Thyroid gland (tissue), 4 donors: ENCODE measurements at places on chromosomes 7 and 10.

- H3K4me1 ChIP-seq: peaks cover 24% of the 10 kb centered on the region
- H3K36me3 ChIP-seq: no peaks in the 10 kb centered on the region
Observed at GRCh38 chr10:110495731-110496552, 1.8 kb upstream of the DUSP5 start.

DNA sequence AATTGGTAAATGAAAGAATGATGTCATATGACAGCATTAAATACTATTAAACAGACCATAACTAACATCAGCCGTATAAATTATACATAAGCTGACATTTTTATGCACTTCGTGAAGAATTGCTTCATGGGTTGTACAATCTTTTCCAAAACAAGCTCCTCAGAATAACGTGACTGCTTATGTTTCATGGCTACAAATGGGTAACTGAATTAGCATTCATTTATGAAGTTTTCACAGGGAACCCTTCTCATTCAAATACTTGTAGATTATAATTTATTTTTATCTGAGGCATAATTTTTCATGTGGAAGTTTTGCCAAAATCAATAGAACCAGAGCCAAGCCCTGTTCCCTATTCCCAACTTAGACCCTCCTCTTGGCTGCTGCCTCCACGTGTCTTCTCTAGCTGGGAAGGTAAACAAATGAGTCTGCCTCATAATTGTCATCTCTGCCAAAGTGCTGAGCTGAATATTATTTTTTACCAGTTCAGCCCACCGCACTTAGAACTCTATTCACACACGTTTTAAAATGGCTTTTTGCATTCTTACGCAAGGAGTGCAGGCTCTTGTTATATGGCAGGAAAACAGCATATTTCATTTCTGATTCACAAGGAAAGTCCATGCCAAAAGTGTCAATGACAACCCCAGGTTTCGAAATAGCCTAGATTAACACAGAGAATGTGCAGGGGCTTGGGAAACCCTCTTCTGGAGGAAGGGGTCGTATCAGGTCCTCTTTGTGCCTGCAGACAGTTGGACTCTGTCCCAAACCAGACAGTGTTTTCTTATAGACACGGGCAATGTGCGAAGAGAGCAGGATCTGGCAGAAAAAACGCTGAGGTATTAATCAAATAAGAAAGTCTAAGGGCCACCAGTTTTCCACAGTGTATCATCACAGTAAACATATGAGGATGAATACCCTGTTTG is 370.7 kb upstream of the MGMT start:
- no peak overlapping the region for H3K27ac ChIP-seq
- H3K4me1 ChIP-seq: no peaks in the 10 kb centered on the region
- no peak overlapping the region for H3K4me3 ChIP-seq
- H3K36me3 ChIP-seq: no peaks in the 10 kb centered on the region

GRCh38 chr7:28052933-28053332 is 127.7 kb downstream of the JAZF1 start:
- no peak for DNase-seq
- H3K27ac ChIP-seq: no peak overlapping the region
- no peaks in the 10 kb centered on the region for H3K27me3 ChIP-seq
- no peak overlapping the region for H3K4me3 ChIP-seq
- H3K4me1 ChIP-seq: no peaks in the 10 kb centered on the region
- H3K36me3 ChIP-seq: no peaks in the 10 kb centered on the region

DNA sequence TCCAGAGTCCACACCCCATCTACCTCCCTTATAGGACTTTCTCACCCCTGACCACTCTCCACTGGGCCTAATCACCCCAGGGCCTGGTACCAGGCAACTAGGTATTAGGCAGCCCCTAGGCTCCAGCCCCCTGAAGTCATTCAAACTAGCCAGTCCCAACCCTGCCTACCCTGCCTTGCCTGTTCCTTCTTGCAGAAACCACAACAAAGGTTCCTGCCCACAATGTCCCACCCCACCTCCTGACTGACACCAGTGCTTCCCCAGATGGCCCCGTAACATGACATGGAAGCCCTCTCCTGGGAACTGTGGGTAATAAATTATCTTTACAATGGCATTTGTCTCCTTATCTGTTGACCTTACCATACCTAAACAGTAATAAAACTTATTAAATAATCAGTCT is 100.6 kb upstream of the PDE1C start:
- H3K27me3 ChIP-seq: no peaks in the 10 kb centered on the region
- no peak overlapping the region for H3K4me3 ChIP-seq
- H3K36me3 ChIP-seq: no peaks in the 10 kb centered on the region
- no peak overlapping the region for H3K27ac ChIP-seq
- DNase-seq: no peak

DNA sequence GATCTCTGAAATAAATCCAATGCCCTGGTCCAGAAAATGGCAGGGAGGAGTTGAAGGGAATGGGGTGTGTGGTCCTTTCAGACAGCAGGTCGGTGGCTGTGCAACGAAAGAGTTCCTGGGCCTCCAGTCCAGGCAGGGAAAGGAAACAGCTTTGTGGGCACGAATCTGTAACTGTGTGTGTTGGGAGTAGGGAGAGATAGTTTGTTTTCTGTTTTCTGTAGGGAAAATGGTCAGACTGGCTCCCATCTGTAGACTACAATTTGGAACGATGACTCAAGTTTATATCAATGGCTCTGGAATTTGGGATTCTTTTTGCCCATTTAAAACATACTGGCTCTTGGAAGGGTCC is 2.6 kb upstream of the HOXA9 start:
- peaks cover 6% of the 10 kb centered on the region for H3K4me1 ChIP-seq
- H3K27me3 ChIP-seq: peaks cover 91% of the 10 kb centered on the region
- H3K4me3 ChIP-seq: no peak overlapping the region
- H3K36me3 ChIP-seq: no peaks in the 10 kb centered on the region
- no peak overlapping the region for H3K27ac ChIP-seq

GRCh38 chr10:17062955-17063484 is 66.6 kb downstream of the CUBN start:
- DNase-seq: no peak
- no peaks in the 10 kb centered on the region for H3K27me3 ChIP-seq
- H3K36me3 ChIP-seq: no peaks in the 10 kb centered on the region
- H3K27ac ChIP-seq: no peak overlapping the region

DNA sequence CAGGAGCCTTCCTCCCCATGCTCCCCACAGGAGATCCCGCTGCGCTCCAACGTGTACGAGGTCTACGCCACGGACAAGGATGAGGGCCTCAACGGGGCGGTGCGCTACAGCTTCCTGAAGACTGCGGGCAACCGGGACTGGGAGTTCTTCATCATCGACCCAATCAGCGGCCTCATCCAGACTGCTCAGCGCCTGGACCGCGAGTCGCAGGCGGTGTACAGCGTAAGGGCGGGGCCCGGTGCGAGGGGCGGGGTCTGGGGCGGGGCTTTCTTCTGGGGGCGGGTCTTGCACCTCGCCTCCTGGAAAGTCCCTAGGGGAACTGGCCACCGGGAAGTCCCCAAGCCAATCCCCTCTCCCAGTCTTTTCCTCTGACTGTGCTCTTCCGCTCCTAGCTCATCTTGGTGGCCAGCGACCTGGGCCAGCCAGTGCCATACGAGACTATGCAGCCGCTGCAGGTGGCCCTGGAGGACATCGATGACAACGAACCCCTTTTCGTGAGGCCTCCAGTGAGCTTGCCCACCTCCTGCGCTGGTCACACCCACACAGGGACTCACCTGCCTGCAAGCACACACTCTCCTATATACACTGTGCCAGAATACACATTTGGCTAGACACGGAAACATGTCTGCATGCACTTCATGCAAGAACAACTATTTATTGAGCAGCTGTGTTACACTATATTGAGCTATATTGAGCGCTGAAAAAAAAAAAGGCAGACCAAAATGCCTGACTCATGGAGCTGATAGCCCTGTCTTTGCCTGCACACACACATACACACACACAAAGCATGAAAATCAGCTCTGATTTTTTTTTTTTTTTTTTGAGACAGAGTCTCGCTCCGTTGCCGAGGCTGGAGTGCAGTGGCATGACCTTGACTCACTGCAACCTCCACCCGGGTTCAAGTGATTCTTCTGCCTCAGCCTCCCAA is 32.7 kb upstream of the VSIR start:
- no peak overlapping the region for H3K4me3 ChIP-seq
- H3K4me1 ChIP-seq: no peaks in the 10 kb centered on the region
- DNase-seq: peak; percentile 25
- H3K36me3 ChIP-seq: no peaks in the 10 kb centered on the region
- no peak overlapping the region for H3K27ac ChIP-seq
- H3K27me3 ChIP-seq: no peaks in the 10 kb centered on the region

DNA sequence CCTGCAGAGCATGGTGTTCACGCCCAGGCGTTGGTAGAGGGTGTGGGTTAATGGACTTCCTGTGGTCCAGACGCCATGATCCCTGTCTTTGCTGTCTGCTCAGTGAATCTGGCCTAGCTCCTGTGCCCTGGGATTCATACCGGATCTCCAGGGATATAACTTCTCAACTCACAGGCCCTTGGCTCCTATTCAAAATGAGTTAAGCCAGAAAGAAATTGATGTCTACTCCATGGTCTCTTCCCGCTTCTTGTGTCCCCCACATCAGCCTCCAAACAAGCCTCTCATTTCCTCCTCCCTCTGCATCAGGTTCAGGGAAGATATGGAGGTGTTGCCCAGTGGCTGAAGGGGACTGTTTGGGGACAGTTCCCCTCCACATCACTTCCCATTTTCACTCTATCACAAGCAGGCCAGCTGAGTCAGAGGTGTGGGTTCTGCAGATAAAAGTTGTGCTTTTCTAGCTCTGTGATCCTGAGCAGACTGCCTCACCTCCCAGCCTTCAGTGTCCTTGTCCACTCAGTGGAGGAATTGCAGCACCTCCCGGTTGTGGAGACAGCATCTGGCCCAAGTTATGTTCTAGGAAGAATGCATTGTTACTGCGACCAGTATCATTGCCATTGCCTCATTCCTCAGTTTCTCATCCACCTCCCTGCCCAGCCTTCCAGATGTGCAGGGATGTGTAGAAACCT is 22.5 kb downstream of the AKR1E2 start:
- H3K4me1 ChIP-seq: peaks cover 21% of the 10 kb centered on the region
- no peak overlapping the region for H3K27ac ChIP-seq
- DNase-seq: no peak
- no peak overlapping the region for H3K4me3 ChIP-seq

DNA sequence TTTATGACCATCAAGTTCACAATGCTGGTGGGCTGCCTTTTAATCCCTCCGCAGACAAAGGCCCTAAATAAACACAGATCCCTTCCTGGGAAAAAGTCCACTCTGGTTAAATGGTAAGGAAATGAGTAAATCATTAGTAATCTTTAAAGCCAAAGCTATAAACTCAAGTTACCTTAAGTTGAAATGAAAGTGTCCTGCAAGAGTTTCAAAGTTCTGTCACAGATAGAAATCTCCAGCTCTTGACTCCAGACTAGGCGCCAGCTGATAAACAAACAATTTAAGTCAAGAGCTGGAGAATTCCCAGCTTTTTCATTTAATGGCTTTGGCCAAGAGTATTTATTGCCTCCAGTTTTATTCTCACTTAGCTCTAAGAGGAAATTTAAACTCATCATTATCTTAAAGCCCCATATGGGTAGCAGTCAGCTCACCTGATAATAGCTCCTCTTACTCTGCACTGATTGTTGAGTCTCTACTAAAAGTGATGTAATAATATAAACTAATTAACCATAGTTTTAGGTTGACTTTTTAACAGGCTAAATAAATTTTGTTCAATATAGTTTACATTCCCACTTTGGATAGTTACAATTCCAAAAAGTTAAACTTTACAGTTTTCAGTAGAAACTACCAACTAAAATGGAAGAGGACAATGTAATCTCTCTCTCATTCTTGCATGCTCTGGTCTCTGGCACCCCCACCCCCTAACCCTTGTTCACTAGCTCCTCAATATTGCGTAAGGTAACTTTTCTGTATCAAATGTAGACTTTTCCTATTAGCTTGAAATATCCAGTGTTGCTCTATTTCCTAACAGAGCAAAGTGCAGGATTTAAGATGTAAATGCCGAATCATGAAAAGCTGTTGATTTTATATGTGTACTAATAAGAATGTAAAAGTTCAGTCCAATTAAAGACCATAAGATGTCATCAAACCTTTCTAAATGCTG is 56.1 kb downstream of the HIBADH start:
- no peak for DNase-seq
- H3K4me1 ChIP-seq: peaks cover 18% of the 10 kb centered on the region
- H3K27ac ChIP-seq: no peak overlapping the region
- H3K4me3 ChIP-seq: no peak overlapping the region
- no peaks in the 10 kb centered on the region for H3K36me3 ChIP-seq

GRCh38 chr7:148173369-148173768 is 417.2 kb upstream of the C7orf33 start:
- no peaks in the 10 kb centered on the region for H3K36me3 ChIP-seq
- H3K4me3 ChIP-seq: no peak overlapping the region
- no peak for DNase-seq
- no peaks in the 10 kb centered on the region for H3K27me3 ChIP-seq

DNA sequence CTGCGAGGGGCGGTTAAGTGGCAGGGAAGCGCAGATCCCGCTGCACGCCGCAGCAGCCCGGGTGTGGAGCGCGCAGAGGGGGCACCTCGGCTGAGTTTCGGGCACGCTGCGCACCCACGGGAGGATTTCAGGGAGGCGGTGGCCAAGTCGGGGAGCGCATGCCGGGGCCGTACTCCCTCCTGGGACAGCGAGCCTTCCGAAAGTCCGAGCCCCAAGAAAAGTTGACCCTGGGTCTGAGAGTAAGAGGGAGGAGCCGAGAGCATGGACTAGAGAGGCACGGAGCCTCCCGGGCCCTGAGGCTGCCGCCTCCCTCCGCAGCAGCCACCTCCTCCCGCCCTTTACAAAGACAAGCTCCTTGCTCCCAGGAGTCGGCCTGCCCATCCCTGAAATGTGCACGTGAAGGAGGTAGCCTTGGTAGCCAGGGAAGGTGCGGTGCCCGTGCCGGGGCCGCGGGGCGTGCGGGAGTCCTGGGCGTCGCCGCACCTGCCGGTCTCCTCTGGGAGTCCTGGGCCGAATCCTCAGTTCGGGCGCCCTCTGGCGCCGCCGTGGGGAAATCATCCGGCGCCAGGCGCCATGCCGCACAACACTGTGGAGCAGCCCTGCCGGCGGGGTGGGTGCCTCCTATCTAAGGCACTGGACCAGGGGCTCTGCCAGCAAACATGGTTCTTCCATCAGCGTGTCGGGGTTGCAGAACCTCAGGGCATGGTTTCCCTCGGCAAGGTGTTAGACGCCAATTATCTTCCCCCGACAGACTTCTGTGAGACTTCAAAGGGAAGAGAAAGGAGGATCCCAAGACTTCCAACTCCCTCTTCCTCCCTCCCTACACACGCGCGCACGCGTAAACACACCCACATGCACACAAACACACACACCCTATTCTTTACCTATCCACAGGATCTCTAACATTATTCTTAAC is 104.0 kb downstream of the TRIL start:
- peak; percentile 68 for DNase-seq
- H3K27ac ChIP-seq: no peak overlapping the region
- no peak overlapping the region for H3K4me3 ChIP-seq

DNA sequence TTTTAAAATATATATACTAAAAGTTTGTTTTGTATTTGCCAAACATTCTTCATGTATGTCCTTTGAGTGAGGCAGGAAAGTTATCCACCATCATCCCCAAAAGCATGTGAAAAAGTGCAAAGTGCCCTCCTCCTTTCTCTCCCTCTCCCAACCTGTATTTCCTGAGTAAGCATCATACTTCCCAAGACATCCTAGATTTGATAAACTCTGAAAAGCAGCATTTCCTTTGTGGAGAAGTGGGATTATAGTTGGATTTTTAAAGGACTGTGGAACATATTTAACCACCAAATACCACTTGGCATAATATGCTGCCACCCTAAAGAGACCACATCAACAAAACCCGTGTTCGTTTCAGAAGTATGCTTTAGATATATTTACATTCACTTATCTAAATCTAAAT is 36.9 kb downstream of the NET1 start:
- peak overlapping the region; percentile 59 for H3K27ac ChIP-seq
- no peak for DNase-seq
- H3K27me3 ChIP-seq: no peaks in the 10 kb centered on the region
- peaks cover 52% of the 10 kb centered on the region for H3K4me1 ChIP-seq
- H3K36me3 ChIP-seq: peaks cover 8% of the 10 kb centered on the region
